Naive thymus-derived CD8-positive, alpha-beta T cell (primary cell): ENCODE measurements at places on chromosomes 16 and 17. TPM values are rescaled to one million over a fixed set of nuclear protein-coding genes. Genes with fewer than 3 reads are reported as not detected.

Gene TP53TG3D
- total RNA-seq = 2.2 TPM

Gene ZNF597
- 5.8 TPM for total RNA-seq

Gene CD300LG
- not detected for total RNA-seq

Gene TGFB1I1
- total RNA-seq = 0.58 TPM

GRCh38 chr17:77354670-77355455 lies 214.1 kb downstream of the SEC14L1 start:
- H3K27ac ChIP-seq = no peak overlapping the region
- H3K4me1 ChIP-seq = peaks cover 23% of the 10 kb centered on the region
- H3K27me3 ChIP-seq = no peaks in the 10 kb centered on the region
- DNase-seq = no peak

DNA sequence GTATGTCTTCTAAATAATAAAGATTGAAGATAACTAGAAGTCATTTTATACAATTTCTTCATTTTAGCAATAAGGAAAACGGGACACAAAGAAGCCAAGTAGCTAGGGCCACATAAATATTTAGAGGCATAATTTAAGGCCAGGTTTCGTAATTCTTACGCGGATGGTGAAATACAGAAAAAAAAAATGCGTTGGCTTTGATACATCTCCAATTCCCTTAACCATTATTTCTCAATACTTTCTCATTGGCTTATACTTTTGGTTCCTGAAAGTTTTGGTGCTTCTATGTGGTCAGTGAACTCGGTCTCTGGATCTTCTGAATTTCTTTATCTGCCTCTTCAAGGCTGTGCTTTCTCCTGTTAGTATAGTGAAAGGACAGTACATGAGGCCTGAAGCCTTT lies 888.1 kb downstream of the KCNJ2 start:
- no peaks in the 10 kb centered on the region for H3K36me3 ChIP-seq
- H3K4me1 ChIP-seq = no peaks in the 10 kb centered on the region
- H3K27ac ChIP-seq = no peak overlapping the region
- no peak overlapping the region for H3K4me3 ChIP-seq

- H3K27me3 ChIP-seq = no peaks in the 10 kb centered on the region
- peaks cover 49% of the 10 kb centered on the region for H3K4me1 ChIP-seq
- peaks cover 26% of the 10 kb centered on the region for H3K36me3 ChIP-seq
- H3K4me3 ChIP-seq = no peak overlapping the region
- DNase-seq = no peak
Measured at GRCh38 chr17:59627274-59627673, 7.6 kb downstream of the CLTC start.

DNA sequence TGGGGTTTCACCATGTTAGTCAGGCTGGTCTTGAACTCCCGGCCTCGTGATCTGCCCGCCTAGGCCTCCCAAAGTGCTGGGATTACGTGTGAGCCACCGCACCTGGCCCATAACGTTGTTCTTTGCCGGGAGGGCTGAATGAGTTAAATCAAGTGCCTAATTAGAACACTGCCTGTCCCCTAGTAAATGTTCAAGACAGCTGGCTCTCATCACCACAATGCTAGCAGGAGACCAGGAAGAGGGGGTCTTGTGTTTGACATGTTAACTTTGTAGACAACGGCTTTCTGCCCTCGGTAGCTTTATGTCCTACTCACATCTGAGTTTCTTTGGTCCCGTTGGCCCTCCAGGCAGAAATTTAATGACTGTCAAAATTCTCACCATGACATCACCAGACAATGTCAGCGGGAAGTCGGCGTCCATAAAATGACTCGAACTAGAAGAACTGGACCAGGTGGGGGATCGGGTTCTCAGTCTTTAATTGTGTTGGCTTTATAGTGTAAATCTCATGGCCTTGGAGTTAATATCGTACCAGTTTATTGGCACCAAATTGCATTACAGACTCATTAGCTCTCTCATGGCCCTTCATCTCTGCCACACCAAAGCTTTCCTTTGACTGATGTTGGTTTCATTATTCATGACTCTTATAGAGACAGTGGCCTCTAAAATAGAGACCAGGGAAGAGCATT lies 11.4 kb upstream of the ITPRIPL2 start:
- H3K4me1 ChIP-seq = no peaks in the 10 kb centered on the region
- peaks cover 8% of the 10 kb centered on the region for H3K36me3 ChIP-seq
- no peak for DNase-seq
- H3K4me3 ChIP-seq = no peak overlapping the region

DNA sequence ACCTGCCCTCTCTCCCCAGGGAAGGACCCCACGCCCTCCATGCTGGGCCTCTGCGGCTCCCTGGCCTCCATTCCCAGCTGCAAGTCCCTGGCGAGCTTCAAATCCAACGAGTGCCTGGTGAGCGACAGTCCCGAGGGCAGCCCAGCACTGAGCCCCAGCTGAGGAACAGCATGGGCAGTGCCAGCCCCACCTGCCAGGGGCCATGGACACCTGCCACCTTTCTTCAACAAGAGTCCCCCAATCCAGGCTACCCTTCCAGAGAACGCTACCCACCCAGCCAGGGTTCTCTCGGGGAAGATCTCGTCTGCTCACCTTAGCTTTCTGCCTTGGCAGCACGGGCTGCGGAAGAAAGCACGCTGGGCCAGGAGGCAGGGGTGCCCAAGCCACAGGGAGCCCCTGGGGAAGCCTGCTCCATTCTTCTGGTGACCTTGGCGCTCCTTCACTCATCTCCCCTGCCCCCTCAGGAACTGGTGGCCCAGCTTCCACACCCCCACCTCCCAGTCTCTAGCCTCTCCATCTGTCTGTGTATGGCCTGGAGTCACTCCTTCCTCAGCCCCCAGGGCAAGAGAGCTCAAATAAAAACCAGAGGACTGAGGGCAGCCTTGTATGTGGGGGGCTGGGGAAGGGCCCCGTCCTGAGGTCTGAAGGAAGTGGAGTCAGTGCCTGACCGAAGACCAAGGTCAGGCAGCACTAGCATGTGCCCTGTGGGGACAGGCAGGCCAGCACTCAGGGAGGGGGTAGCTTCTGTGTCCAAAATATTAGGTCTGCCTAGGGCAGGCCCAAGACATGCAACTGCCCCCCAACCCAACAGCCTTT lies 6.3 kb downstream of the SLC25A39 start:
- no peaks in the 10 kb centered on the region for H3K36me3 ChIP-seq
- H3K27me3 ChIP-seq = peaks cover 15% of the 10 kb centered on the region
- peaks cover 21% of the 10 kb centered on the region for H3K4me1 ChIP-seq
- no peak for DNase-seq

DNA sequence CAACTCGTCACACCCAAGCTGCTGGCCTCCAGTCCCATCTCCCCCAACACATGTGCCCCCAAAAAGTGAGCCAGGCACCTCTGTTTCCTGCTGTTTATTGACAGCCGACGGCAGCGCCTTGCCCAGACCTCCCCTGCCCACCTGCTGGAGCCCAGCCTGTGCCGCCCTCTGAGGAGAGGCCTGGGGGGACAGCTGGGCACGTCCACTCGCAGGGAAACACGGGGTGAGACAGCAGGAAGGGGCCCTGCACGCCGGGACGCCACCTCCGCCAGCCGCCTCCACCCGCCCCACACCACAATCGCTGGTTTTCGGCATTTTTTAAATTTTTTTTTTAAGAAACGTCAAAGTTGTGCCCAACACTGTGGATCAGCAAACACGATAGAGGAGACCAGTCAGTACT lies 19.3 kb downstream of the CASKIN1 start:
- no peak overlapping the region for H3K4me3 ChIP-seq
- peaks cover 1% of the 10 kb centered on the region for H3K36me3 ChIP-seq
- no peaks in the 10 kb centered on the region for H3K4me1 ChIP-seq
- no peak for DNase-seq

DNA sequence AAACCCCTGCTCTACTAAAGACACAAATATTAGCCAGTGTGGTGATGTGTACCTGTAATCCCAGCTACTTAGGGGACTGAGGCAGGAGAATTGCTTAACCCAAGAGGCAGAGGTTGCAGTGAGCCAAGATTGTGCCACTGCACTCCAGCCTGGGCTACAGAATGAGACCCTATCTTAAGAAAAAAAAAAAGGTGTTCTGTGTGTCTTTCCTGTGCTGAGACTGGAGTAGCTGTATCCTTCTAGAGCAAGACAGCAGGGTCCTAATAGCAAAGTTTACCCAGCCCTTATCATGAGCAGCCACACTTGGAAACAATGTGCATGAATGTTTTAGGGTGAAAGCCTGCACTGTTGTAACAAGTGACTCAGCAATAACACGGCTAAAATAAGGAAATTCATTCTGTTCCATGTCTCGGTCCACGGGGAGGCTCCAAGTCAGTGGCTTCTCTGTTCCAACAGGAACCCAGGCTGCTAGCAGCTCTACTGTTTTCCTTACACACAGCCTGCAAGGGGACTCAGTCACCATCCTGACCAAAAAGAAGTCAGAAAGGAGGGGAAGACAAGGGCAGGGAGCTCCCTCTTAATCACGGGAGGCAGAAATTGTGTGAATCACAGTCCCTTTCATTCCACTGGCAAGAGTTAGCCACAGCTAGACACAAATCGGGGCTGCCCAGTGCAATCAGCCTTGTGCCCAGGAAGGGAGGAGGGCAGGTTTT lies 7.1 kb upstream of the SLC5A11 start:
- no peak for DNase-seq
- H3K4me1 ChIP-seq = no peaks in the 10 kb centered on the region
- no peak overlapping the region for H3K4me3 ChIP-seq

GRCh38 chr16:80718480-80719220 lies 85.7 kb downstream of the CDYL2 start:
- no peaks in the 10 kb centered on the region for H3K27me3 ChIP-seq
- peaks cover 12% of the 10 kb centered on the region for H3K4me1 ChIP-seq
- peaks cover 7% of the 10 kb centered on the region for H3K36me3 ChIP-seq
- no peak overlapping the region for H3K4me3 ChIP-seq
- no peak for DNase-seq

- no peaks in the 10 kb centered on the region for H3K27me3 ChIP-seq
- peaks cover 7% of the 10 kb centered on the region for H3K36me3 ChIP-seq
- H3K4me1 ChIP-seq = no peaks in the 10 kb centered on the region
- no peak overlapping the region for H3K4me3 ChIP-seq
- DNase-seq = no peak
Measured at GRCh38 chr16:72612256-72612655, 435.7 kb downstream of the ZFHX3 start.

- peaks cover 2% of the 10 kb centered on the region for H3K36me3 ChIP-seq
- H3K27me3 ChIP-seq = no peaks in the 10 kb centered on the region
- no peak overlapping the region for H3K27ac ChIP-seq
- peaks cover 6% of the 10 kb centered on the region for H3K4me1 ChIP-seq
- H3K4me3 ChIP-seq = no peak overlapping the region
- DNase-seq = no peak
Measured at GRCh38 chr17:73634629-73635028, 9.6 kb downstream of the SDK2 start.

- no peaks in the 10 kb centered on the region for H3K27me3 ChIP-seq
- H3K36me3 ChIP-seq = peaks cover 13% of the 10 kb centered on the region
- no peak for DNase-seq
- no peak overlapping the region for H3K4me3 ChIP-seq
- no peaks in the 10 kb centered on the region for H3K4me1 ChIP-seq
- no peak overlapping the region for H3K27ac ChIP-seq
Measured at GRCh38 chr16:57563761-57564160, 21.3 kb downstream of the ADGRG5 start.

DNA sequence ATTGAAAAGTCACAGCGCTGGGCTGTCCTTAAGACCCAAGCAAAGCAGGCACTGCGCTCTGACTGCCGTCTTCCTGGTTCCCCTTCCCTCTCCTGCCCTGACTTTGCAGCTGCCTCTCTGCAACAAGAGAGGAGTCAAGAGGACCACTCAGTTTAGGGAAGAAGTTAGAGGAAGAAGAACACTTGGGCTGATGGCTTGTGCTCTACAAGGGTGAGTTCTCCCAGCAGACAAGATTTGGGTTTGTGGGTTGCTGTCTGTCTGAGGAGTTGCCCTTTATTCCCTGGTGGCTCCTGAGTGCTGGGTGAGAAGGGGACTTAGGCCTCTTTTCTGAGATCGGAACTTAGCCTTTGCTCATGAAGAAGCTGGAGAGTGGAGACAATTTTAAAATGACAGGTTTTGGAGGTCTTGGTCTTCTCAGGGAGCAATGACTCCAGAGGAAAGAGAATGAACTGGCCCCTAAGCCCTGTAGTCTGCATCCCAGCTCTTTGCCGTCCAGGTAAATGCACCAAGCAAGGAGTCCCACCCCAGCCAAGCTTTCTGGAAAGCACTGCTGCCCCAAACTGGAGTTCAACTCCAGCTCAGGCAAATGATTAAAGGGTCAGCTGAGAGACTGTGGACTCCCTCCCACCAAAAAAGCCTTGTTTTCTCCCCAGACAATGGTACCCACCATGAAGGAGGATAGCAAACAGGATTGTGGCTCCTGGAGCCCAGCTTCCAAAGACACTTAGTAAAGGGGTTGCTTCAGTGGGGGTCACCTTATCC lies 2.7 kb upstream of the HOXB9 start:
- no peak overlapping the region for H3K27ac ChIP-seq
- no peak for DNase-seq
- H3K27me3 ChIP-seq = peaks cover 96% of the 10 kb centered on the region
- H3K4me3 ChIP-seq = no peak overlapping the region

DNA sequence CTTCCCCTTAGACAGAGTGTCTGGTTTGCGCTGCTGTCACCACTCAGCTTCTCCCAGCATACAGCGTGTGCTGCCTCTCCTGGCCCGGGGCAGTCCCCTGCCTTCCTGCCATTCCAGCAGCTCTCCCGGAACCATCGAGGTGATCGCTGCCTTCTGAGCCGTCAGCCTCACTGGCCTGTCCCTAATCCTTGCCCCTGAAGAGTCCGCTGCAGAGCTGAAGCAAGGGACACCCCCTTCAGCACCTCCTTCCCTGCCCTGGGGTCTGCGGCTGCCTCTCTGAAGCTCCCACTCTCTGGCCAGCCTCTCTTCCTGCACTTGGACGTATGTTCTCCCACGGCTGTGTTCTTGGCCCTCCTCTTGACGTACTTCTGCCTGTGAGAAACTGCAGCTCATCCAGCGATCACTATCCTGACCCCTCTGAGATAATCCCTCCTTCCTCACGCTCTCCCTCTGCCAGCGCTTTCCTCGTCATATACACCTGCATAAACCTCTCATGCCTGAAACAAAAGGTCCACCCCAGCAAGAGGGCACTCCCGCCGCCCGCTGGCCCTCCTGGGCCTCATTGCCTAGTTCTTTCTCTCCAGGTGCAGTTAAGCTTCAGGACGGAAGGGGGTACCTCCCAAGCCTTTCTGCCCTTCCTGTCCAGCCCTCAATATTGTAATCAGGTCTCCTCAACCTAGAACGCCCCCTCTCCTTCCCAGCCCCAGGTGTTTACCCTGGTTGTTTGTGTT lies 220.6 kb upstream of the CHMP6 start:
- H3K4me3 ChIP-seq = peak overlapping the region; percentile 39
- H3K4me1 ChIP-seq = peaks cover 55% of the 10 kb centered on the region
- H3K27ac ChIP-seq = peak overlapping the region; percentile 65
- no peaks in the 10 kb centered on the region for H3K27me3 ChIP-seq
